ENCODE measurements at places on chromosomes 11 and 22.

DNA sequence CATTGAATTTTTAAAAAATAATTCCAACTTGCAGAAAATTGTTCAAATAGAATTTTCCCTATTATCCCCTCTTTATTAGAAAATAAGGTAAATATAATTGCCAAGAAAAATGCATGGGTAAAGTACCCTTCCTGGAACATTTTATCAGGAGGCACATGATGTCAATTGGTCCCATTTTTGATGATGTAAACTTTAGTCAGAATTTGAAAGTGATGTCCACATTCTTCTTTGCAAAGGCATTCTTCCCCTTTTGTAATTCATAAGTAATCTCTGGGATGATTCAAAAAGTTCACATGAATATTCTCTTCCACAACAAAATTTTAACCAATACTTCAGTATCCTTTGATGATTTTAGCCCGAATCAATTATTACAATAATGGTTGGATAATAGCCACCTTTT lies 86.9 kb upstream of the ANO3 start:
- no peaks in the 10 kb centered on the region for H3K27me3 ChIP-seq
- no peak overlapping the region for H3K4me3 ChIP-seq
- no peaks in the 10 kb centered on the region for H3K36me3 ChIP-seq

DNA sequence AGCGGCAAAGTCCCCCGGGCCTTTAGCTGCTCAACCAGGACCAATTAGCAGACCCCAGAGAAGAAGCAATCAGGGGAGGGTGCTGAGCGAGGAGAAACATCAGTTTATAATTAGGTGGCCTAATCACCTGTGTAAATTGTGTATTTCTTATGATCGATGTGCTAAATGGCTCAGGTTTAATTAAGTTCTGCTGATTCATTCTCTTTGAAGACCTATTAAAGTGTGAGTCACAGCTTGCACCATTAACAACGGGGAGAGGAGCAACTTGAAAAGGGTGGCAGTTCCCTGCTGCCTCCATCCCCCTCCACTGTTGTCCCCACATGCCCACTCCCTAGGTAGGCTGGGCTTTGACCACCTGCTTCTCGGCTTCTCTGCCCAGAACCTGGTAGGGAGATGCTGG lies 10.7 kb downstream of the ISX start:
- H3K4me3 ChIP-seq = no peak overlapping the region
- no peak for DNase-seq
- H3K27me3 ChIP-seq = peaks cover 4% of the 10 kb centered on the region
- H3K4me1 ChIP-seq = peaks cover 33% of the 10 kb centered on the region

DNA sequence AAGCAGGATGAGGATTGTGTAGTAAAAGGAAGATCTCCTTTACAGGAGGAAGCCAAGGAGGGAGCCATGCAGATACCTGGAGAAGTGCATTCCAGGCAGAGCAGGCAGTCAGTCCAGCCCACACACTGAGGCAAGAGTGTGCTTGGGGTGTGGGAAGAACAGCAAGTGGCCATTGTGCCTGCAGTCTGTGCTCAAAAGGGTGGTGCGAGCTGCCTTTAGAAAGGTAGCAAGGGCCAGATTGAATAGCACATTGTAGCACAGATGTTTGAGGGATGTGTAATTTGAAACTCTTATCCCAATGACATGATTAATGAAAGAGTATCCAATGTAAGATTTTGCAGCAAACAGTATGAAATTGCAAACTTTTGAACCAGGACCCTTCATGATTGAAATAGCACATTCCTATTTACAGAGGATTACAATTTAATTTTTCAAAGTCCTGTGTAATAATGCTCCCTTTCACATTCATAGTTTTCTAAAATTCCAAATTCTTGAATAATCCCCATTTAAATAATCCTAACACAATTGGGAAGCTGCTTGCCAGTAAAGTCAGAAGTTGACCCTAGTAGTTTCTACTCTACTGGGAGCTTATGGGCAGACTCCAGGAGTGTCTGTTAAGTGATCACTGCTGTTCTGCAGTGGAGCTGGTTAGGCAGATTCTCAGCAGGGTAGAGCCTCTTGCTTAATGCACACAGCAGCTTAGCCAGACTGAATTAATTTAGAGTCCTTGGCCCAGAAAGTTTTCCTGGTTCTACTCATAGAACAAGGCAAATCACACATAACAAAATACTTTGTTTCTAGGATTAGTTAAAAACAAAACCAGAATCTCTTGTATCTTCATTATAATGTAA lies 78.1 kb downstream of the CYB5R2 start:
- no peaks in the 10 kb centered on the region for H3K36me3 ChIP-seq
- no peak for DNase-seq
- no peak overlapping the region for H3K4me3 ChIP-seq
- H3K4me1 ChIP-seq = peaks cover 9% of the 10 kb centered on the region

GRCh38 chr22:50640857-50641647 lies 13.1 kb upstream of the ARSA start:
- no peak overlapping the region for H3K4me3 ChIP-seq
- DNase-seq = no peak
- H3K27ac ChIP-seq = no peak overlapping the region
- H3K4me1 ChIP-seq = no peaks in the 10 kb centered on the region
- H3K36me3 ChIP-seq = no peaks in the 10 kb centered on the region

Measured in HCT116 (cell line).